Muscle of back (tissue), 13 donors: ENCODE measurements at places on chromosomes 12 and 14.

DNA sequence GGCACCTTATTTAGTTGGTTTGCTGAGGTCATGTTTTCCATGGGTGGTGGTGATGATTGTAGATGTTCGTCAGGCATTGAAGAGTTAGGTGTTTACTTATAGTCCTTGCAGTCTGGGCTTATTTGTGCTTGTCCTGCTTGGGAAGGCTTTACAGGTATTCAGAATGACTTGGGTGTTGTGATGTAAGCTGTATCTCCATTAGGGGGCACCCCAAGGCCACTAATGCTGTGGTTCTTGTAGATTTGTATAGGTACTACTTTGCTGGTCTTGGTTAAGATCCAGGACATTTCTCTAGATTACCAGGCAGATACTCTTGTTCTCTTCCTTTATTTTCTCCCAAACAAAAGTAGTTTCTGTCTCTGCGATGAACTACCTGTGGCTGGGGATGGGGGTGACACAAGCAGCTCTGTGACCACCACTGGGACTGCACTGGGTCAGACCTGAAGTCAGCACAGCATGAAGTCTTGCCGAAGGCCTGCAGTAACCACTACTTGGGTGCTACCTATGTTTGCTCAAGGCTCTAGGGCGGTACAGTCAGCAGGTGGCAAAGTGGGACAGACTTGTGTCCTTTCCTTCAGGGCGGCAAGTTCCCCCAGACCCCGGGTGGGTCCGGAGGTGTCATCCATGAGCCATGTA is 35.8 kb upstream of the FBXO33 start:
- peak; percentile 2 for DNase-seq

DNA sequence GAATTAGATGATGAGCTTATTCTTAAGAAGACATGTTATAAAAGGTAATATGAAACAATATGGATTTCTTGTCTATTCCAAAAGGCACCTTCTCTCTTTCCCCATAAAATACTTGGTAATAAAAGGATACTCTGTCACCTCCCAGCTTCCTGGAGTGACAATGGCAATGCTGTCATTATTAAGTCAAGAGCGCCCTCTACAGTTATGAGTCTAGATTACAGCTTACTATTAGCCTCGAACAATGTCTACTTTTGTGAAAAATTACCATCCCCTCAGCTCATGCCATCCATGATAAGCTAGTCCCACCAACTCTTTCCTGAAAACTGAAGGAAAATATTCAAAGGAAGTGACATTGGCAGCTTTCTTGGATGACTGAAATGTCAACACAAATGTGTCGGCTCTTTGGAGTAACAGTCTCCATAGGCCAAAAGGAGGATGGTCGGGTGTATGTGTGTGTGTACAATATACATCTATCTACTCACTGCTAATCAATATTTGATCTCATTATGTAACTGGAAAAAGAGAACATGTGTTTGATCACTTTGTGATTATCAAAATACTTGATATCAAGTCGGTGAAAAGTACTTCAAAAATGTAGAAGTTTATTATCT is 48.7 kb upstream of the CDKN3 start:
- DNase-seq, result peak; percentile 45

- DNase-seq, result no peak
These were observed 50.5 kb downstream of the TRAF3 start for GRCh38 chr14:102827716-102828115.

DNA sequence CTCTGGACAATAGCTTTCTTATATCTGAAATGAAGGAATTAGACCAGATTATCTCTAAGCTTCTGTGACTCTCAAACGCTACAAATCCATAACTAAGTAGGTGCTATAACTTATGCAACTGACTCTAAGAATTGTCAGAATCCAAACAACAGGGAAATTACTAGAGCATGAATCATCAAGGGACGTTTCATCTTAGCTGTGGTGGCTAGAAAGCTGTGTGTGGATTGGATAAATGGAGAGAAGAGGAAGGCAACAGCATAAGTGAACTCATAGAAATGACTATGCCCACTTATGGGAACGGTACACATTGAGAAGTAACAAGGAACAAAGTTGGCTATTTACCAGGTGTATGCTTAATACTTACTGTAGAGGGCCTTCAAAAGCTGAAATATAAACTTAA is 96.0 kb upstream of the NEDD1 start:
- DNase-seq, result peak; percentile 65
